ENCODE measurements at places on chromosomes 6 and 20.

DNA sequence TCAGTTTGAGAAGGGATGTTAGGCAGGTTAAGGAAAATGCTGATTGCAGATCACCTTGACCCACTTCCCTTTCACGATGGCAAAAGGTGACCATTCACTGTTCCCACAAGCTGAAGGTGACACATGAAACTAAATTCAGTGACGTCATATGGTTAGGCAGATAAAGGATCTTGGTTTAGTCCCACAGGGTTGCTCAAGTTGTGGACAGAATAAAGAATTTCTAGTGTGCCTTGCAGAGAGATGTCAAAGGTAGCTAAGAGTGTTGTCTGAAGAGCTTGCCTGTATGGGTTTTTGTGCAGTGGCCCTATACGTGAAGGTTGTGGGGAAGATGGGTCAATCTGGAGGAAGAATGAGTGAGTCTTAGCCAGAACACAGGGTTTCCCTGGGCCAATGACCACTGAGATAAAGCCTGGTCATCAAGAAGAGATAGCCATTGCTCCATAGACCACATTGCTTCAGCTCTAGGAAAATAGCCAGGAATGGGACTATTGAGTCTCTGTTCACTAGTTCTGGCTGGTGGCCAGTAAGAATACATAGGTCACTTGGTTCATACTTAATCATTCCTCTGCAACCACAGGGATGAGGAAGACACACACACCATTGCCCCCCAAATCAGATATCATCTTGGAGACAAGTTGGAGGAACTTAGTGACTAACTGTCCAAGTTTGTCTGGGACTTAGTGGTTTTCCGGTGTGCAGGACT, 148.5 kb upstream of the ATXN1 start:
- DNase-seq, result no peak

DNA sequence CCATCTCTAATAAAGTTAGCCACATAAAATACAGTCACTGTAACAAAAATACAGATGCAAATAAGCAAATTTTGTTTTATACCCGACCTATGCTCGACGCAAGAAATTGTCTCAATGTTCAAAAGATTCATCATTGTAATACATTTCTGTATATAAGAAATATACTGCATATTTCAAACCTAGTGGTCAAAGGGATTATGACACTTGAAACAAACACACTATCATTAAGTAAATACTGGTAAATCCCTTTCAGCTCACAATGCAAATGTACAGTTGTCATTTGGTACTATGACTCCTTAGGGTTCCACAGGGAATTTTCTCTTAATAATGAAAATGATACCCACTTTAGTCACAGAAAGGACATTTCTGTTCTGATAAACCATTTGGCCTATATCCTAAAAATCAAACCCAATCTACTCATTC, 2.2 kb downstream of the HIVEP2 start:
- DNase-seq, result no peak

- DNase-seq, result no peak
These were observed 635 bp downstream of the FLOT1 start for GRCh38 chr6:30741789-30742315.

DNA sequence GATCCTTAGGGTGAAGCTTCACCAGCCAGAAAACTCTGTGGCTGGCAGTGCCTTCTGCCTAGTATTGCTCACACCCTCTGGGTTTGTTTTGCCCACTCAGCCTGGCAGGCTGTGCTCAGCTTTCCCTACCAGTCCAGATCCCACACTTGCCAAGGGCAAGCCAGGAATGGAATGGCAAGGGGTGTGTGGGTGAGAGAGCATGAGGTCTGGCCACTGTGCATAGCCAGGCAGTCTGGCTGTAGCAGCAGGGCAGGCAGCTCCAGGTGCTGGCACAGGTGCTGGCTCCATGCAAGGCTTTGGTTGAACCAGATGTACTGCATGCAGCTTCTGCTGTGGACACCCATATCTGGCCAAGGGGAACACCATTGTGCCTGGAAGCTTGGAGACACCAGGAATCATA, 1720.3 kb downstream of the HACE1 start:
- no peak for DNase-seq

DNA sequence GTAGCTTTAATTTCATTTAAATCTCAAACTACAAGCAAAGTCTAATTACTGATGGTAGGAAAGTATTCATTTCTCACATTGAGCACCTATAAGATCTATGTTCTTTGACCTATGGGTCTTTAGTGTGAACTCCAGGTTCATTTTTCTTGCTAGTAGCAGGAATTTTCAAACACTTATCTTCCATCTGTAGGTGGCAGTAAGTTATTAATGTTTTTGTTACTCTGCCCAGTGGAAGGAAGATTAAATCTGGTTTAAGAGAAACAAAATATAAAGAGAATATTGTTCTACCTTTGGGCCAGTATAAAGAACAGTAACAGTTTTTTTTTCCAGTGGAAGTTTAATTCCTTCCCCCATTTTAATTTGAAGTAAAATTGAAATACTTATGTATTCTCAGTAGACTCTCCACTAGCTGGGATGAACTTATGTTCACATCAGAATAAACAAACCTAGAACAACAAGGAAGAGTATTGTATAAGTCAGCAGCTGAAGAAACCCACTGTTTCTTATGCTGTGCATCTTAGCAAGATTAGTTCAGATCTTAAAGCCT, 328.2 kb downstream of the PHF3 start:
- DNase-seq, result no peak

GRCh38 chr6:97668716-97669115, 385.7 kb upstream of the MMS22L start:
- no peak for DNase-seq

DNA sequence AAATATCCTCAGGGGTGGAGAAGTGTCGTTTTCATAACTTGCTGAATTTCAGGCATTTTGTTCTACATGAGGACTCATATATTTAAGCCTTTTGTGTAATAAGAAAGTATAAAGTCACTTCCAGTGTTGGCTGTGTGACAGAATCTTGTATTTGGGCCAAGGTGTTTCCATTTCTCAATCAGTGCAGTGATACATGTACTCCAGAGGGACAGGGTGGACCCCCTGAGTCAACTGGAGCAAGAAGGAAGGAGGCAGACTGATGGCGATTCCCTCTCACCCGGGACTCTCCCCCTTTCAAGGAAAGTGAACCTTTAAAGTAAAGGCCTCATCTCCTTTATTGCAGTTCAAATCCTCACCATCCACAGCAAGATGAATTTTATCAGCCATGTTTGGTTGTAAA, 20.3 kb upstream of the MAPK13 start:
- DNase-seq, result no peak

Data from activated gamma-delta T cell treated with Interleukin-2 at 50 U/mL for 16 hours (primary cell).